Hematopoietic multipotent progenitor cell treated with erythropoietin and hydrocortisone succinate and interleukin-3 and kit ligand, for 8 days (in vitro differentiated cells): ENCODE measurements at places on chromosomes 7 and 10.
A peak's percentile ranks its signal among the peaks of the same experiment; 100 is the strongest.

DNA sequence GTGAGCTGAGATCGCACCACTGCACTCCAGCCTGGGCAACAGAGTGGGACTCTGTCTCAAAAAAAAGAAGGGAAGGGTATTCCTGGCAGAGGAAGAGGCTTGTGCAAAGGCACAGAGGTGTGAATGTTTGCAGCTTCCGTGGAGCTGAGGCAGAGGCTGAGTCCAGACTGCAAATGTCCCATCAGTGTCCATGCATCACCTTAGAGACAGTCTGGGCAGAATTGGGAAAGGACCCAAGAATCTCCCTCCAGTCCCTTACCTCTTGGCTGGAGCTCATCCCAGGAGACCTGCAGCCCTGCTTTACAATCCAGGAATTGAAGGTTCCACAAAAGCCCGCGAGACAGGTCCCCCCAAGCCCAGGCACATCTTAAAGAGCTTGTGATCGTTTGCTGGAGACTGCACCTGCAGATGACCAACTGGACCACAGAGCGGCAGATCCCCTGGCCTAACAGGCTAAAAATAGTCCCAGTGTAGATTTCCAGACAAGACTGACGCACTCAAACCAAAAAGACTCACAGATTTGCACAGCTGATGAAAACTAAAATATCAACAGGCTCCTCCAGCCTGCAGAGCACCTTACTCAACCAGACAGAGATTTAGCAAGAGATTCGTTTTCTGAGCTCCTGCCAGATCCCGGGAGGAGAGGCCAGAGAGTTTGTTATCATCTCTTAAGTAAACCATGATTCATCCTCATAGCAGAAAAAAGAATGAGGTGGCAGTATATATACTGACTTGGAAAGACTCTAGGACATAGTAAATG, 22.9 kb upstream of the NANOS1 start:
- DNase-seq = peak; percentile 10

- no peak for DNase-seq
These were observed 211.1 kb upstream of the LRRTM3 start for GRCh38 chr10:66714741-66715140.

DNA sequence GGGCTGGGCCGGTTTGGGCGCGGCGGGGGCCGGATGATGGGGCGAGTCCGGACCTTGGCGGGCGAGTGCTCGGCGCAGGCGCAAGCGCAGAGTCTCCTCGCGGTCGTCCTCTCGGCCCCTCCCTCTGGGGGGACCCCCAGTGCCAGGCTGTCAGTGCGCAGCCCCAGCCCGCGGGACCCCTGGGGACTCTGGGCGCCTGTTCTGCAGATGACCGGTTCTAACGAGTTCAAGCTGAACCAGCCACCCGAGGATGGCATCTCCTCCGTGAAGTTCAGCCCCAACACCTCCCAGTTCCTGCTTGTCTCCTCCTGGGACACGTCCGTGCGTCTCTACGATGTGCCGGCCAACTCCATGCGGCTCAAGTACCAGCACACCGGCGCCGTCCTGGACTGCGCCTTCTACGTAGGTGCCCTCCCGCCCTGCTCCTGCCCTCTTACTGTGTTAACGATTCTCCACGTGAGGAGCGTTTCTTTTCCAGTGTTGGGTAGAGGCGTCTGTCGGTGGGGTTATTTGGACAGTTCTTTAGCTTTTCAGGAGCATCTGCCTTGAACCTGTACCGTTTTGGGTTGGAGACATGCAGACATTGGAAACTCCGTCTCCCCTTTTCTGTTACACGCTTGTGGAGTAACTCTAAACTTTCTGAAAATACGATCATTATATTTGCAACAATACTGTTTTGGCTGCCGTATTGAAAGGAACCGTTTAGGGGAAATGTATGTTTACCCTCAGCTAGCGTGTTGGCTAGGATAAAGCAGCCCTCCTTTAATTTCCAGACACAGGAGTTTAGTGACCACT, 706 bp downstream of the BUB3 start:
- DNase-seq = peak; percentile 60

DNA sequence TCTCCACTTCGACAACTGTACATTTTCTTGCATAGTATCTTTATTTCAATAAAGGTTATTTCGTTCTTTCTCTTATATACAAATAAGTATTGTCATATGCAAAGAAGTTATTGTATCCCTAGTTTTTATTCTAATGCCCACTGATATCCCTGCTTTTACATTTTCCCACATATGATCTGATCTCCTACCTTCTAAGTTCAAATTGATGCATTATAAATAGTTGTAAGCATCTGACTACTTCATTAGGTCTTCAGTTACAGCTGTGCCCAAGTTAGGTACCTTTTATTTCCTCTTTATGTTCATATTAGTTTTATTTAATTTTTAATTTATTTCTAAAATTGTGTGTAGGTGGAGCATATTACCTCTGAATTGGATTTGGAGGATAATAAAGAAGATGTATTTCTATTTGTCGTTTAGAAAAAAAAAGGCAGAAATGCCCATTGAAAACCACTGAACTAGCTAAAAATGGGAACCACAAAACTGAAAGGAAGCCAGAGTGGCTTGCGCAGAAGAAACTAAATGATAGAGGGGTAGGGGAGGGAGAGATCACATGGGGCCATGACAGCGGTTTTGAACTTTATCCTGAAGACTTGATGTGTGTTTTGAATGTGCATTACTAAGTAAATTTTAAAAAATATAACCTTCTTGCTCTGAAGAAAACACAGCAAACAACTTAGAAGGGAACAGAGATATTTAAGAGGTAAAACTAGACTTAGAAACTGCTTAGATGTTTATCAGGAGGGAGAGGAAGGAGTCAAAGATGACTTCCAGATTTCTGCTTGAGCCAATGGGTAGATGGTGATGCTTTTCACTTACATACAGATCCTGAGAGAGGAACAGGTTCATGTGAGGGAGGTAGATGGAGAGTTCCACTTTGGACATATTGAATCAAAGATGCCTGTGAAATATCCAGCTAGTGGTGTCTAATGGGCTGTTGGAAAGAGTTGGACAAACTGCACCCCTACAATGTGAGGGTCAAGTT, 9.3 kb upstream of the ZC3HAV1L start:
- peak; percentile 63 for DNase-seq

- DNase-seq = peak; percentile 32
These were observed 53.3 kb downstream of the FHIP2A start for GRCh38 chr10:114874827-114875411.

DNA sequence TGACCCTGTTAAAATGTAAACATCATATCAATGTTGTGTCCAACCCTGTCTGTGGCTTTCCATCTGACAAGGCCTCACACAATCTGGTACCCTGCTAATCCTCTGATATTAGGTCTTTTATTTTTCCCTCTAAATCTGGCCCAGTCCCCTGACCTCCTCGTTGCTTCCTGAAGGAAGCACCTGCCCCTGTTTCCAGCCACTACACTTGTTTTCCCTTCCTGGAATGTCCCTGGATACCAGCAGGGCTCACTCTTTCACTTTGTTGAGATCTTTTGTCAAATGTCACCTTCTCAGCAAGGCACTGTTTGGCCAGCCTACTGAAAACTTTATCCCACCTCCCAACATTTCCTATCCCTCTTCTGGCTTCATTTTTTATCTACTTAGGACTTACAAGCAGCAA, 2.1 kb downstream of the SAMD9L start:
- DNase-seq = no peak

DNA sequence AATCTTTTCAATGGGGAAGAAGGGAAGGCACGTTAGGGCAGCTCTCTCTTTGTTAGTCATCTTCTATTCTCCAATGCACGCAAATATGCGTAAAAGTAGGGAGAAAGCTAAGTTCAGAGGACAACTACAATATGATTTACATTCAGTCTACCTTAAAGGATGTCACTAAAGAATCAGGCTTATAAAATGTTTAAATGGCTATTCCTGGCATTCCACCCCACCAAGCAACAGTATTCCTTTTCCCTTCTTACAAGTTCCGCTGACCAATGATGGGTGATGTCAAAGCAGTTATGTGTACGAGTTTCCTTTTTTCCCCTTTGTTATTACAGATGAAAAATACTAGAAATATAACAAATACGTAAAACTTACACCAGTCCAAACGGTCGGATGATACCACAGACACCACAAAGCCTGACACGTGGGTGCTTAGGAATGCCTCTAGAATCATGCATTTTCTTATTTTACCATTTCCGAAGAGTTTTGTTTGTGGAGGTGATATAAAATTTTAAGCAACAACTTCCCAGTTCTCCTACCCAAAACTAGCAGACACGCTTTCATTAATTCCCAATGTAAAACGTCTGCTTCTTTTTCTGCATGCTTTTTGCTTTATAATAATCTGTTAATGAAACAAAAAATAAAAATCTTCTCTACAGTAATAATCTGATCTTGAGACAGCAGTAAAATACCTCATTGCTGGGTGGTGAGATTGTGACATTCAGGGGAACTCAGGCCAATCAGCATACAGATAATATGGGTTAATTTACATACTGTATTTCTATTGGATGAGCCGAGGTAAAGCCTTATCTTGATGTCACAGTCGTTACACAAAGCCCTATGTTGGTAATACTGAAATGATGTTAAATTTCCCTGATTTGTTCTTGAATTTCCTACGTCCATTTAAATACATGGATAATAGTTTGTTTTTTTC, 708 bp upstream of the GPR85 start:
- peak; percentile 64 for DNase-seq

DNA sequence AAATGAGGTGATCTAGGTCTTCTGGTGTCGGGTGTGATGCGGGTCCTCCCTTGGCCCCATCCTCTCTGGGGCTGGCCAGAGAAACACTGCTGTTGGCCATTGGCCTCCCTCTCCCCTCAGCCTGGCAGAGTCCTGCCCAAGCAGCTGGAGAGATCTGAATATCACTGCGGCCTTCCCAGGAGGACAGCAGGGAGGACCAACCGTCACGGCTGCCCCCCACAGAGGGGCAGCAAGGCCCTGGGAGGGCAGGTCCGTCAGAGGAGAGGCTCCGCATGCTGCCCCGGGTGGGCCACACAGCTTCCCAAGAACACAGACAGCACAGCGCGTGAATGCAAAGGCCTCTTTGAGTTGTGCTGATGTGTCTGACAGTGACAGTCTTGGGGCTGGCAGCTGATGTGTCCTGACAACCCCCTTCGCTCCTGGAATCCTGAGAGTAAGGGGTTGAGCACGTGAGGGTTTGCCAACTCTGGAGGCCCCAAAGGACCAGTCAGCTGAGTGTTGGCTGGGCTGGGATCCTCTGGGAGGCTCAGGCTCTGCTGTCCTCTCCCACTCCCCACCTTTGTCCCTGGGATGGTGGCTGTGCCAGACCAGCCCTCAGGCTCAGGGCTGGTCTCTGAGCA, 132.5 kb upstream of the UNC5B start:
- DNase-seq = no peak

DNA sequence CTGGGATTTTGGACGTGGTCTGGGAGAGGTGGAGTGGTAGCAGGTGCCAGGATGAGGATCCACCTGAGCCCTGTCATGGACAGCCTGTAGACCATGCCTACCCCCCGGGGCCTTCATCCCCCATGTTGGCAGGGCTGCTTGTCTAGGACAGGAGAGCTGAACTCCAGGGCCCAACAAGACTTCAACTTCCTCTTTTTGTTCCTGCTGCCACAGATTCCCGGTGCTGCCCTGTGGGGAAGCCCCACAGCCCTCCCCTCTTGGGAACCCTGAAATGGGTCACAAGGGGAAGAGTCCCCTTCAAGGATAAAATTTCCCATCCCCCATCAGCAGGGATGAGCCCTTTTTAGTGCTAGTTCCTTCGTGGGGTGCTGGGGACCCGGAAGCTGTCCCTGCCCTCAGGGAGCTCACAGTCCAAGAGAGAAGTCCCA, 1.3 kb upstream of the CUEDC2 start:
- DNase-seq = peak; percentile 46
